Stimulated activated CD8-positive, alpha-beta memory T cell treated with anti-CD3 and anti-CD28 coated beads, Interleukin-7, amount 100 ng/mL, for 24 hours (primary cell): ENCODE measurements at places on chromosomes 12 and 14.

DNA sequence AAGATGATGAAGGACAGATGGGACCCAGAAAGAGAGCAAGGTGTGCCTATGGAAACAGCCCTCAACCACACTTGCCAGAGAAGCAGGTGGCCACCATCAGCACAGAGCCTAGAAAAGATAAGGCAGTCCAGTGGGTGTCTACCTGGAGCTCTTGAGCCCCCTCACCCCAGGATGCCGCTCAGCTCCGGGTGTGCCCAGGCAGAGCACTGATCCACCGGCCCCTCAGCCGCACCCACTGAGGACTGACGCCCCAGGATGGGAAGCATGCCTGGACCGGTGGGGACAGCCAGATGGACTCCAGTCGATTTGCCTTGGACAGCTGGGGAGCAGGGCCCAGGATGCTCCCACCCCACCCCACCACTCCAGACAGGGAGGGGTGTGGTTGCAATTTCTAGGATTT lies 15.1 kb upstream of the ZFP36L1 start:
- DNase-seq = no peak

- DNase-seq = no peak
Measured at GRCh38 chr12:121810833-121811433, 7.1 kb downstream of the SETD1B start.

- DNase-seq = no peak
Measured at GRCh38 chr12:83276904-83277303, 590.2 kb downstream of the TMTC2 start.

GRCh38 chr14:33566082-33566481 lies 384.8 kb downstream of the EGLN3 start:
- DNase-seq = no peak

- DNase-seq = no peak
Measured at GRCh38 chr12:51419425-51420193, 5.0 kb upstream of the SLC4A8 start.

DNA sequence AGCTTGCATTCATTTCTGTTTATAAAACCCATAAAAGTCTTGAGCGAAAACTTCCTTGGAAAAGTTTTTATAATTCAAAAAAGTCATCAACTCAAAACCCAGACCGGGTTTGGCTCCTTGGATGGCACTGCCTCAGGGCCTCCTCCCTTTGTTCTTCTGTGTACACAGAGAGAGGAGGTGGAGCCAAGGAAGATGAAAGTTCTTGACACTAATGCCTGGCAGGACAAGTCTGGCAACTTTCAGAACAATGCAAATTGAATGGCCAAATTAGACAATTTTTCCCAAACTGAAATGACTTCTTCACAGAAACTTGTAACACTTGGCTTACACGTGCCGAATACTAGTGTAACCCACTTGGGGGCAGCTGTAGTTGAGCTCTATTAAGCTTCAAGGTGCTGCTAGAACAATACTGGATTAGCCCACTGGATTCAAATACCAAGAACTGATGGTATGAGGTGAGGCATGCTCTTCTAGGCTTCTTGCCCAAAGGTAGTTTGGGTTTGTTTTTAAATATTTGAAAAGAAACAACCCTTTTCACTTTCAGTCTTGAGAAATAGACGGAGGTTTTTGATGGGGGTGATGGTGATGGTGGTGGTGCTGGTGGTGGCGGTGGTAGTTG lies 86.6 kb upstream of the FRMD6 start:
- no peak for DNase-seq

DNA sequence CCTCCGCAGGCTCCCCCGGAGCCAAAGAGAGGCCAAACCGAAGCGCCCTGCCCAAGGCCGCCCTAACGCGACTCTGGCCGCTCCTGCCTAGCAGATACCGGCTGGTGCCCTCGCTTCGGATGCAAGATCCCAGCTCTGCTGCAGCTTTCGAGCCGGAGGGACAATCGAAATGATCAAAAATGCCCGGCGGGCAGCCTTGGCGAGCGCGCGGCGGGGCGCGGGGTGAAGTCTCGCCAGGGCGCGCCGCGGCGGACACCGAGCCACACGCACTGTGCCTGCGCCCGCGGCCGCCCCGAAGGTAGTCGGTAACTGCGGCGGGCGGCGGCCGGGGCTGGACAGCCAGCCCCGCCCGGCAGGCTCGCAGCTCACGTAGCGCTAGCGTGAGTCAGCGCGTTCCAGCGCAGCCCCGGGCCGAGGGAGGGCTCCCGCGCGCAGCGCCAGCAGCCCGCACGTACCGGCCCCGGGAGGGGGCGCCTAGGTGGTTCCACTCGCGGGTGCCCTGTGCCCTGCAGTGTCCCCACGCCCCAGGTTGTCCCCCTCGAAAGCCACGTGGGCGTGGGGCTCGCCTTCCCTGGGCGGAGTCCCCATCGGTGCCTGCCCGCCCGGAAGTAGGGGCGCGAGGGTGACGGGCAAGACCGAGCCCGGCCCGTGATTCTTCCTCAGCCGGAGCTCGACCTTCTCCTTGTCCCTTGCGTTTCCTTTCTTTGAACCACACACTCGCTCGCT lies 109.2 kb upstream of the EGLN3 start:
- DNase-seq = no peak

DNA sequence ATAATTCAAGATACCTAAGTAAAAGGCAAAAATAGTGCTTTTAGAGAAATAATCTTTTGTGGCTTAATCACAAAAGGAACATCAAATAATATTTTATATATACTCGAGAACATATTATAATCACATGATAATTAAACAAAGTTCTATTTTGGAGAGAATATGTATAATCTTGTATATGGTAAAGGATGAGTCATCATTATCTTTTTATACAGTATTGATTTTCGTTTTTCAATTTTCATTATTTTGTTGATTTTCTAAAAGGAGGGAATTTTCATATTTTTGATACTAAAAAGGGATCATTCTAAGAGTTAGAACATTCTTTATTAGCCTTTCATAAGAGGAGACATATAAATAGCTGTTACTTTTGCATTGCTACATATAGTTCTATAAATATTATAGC lies 77.3 kb upstream of the TTC7B start:
- DNase-seq = no peak

- no peak for DNase-seq
Measured at GRCh38 chr12:55982319-55982936, 8.6 kb downstream of the RAB5B start.

GRCh38 chr14:34046799-34047520 lies 96.1 kb upstream of the EGLN3 start:
- DNase-seq = no peak

- DNase-seq = peak; percentile 3
Measured at GRCh38 chr14:53180272-53181221, 27.4 kb upstream of the DDHD1 start.

DNA sequence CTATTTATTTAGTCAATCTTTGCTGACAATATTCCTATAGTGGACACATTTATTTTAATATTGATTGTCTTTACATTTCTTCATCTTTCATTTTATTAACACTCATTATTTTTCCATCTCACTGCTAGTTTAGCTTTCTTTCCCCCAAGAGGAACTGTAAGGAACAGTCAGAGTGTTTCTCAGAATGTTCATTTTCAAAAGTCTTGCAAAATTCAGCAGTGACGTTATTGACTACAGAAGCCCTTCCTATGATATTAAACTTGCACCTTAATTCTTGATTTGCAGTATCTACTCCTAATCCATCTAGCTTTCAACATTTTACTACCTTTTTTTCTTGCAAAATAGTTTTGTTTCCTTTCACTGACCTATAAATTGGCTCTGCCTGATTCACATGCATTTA lies 13.0 kb downstream of the CLEC2B start:
- no peak for DNase-seq

GRCh38 chr14:92513204-92513965 lies at the start of gene RIN3:
Gene RIN3, plus strand, starts transcription at chr14:92513781. Its CDS starts 152 bp downstream, at chr14:92513933.
- DNase-seq = no peak

GRCh38 chr14:90062822-90063539 lies 1.2 kb downstream of the KCNK13 start:
- no peak for DNase-seq

GRCh38 chr14:102873131-102873530 lies 49.3 kb upstream of the AMN start:
- no peak for DNase-seq

DNA sequence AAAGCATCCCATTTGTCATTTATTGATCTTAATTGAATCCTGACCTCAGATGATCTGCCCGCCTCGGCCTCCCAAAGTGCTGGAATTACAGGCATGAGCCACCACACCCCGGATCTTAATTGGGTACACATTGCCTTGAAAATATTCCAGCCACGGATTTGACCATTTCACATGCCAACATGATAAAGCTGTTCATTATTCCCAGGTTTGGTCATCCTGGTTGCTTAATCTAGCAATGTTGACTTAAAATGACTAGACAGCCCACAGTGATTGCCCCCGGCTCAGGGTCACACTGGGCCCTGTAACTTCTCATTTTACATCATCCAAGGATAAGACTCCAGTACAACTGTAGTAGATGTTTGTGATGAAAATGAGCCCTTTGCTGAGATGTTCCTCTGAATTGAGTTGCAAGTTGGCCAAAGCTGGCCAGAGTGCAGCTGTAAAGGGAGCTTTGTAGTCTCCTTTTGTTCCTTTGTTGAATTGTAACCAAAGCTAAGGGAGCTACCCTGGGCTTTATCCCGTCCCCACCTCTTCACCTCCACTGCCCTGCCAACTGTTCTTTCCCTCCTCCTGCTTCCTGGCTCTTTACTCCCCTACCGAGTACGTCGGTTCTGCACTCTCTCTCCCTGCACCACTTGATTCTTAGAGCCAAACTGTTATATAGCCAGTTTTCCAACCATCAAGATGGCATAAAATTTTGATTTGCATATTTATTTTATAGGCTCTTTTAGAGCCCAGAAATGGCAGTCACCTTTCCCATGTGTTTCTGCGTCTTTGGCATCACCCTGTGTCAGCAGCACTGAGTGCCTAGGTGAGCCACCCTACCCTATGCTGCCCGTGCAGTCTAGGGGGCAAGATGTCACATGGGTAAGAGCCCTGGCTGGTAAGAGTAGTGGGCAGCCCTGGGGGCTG lies 141.3 kb upstream of the HIF1A start:
- DNase-seq = no peak

GRCh38 chr14:75979071-75979571 lies 2.7 kb downstream of the TGFB3 start:
- no peak for DNase-seq

DNA sequence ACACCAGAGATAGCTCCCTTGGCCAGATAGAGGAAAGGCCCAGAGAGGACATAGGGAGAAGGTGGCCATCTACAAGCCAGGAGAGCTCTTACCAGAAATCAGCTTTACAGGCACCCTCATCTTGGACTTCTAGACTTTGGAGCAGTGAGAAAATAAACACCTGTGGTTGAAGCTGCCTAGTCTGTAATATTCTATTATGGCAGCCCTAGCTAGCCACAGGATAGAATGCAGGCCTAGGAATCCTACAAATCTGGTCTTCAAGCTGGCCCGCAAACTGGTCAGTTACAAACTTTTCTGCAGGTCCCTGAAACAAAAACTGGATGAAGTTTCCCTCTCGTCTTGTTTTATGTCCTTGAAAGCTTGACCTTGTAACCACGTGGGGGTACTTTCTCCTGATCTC lies 92.4 kb downstream of the BCAT1 start:
- no peak for DNase-seq

GRCh38 chr12:117404203-117404853 lies 42.9 kb upstream of the NOS1 start:
- DNase-seq = no peak

GRCh38 chr12:53776872-53777271 lies 25.1 kb upstream of the CISTR start:
- DNase-seq = no peak

- DNase-seq = no peak
Measured at GRCh38 chr14:104924421-104925213, at the start of gene PLD4. Gene PLD4, plus strand, starts transcription at chr14:104924879. Its CDS starts 2,262 bp downstream, at chr14:104927141.

GRCh38 chr12:102461501-102461900 lies 18.9 kb downstream of the IGF1 start:
- no peak for DNase-seq

GRCh38 chr14:91521061-91521640 lies 11.0 kb upstream of the PPP4R3A start:
- DNase-seq = no peak
